Activated CD4-positive, alpha-beta T cell treated with anti-CD3 and anti-CD28 coated beads for 48 hours (primary cell): ENCODE measurements at places on chromosomes 5 and 9.

GRCh38 chr5:6660688-6661087, 27.4 kb downstream of the SRD5A1 start:
- no peak for DNase-seq

DNA sequence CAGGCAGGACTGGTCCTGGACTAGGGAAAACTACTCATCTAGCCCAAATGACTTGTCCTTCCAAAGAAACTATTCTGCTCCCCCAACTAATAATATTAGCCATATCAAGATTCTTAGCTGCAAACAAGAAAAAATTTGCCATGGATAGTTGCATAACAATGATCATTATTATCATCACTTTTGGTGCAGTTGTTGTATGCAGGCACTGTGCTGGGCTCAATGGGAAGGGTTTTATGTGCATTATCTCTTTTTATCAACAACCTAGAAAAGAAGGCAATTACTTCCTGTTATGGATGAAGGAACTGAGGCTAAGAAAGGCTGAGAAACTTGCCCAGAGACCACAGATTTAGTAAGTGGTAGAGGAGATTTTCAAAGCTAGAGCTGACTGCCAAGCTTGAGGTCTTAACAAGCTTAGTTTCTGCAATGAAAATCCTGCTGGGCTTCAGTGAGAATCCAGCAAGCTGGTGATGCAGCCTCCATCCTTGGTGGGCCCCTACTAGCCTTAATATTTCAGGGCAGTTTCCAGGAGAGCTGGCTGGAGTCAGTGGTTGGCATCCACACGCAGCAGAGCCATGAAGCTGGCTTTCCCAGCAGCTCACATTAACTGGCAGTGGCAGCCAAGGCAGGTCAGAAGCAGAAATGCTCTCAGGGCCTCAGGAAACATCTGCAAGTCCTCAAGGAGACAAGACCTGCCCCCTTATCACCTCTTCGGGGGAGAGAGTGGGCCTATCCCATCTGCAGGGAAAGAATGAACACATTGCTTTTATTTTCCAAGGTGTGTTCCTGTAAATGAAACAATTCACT, 20.5 kb upstream of the MEGF9 start:
- DNase-seq = no peak

DNA sequence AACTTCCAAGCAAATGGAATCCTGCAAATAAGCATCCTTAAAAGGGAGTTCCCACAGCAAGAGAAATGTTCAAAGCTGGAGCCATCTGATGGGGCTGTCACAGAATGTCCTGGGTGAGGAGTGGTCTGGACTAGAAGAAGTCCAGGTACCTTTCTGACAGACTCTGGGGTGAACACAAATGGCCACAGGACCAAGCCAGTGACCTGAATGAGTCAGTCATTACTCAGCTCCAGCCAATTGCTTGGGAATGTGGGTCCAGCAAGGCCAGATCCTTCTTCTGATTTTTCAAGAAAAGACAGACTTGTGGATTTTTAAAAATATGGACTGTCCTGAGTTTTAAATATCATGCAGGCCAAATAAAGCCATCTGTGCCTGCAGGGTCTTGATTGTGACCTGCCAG, 30.1 kb downstream of the GALNT10 start:
- DNase-seq = no peak

DNA sequence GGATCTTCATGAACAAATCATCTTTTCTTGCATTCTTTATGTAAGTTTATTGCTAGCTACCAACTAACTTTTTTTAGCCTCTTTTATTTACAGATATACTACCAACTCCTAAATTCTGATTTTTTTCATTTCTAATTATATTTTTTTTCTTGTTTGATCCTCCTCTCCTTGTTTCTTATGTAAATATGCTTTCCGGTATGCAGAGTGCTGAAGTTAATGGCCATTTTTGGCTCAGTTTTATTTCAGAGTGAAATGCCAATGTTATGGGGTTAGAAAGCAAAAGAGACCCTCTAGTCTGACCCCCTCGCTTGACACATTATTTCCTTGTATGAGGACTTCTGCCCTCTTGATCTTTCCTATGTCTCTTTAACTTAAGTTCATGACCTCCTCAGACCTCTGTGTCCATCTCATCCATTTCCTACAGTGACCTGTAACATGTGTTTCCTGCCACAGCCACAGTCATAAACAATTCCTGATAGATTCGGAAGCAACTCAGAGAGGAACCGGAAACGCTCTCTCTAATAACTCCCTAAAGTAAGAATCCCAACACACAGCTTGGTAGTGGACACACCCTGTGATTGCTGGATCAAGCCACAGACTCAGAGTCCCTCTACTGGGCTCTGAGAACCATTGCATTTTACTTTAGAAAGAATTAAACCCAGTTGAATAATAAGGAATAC, 42.9 kb upstream of the AFAP1L1 start:
- DNase-seq = no peak
